ENCODE measurements at places on chromosomes 5 and 9.

DNA sequence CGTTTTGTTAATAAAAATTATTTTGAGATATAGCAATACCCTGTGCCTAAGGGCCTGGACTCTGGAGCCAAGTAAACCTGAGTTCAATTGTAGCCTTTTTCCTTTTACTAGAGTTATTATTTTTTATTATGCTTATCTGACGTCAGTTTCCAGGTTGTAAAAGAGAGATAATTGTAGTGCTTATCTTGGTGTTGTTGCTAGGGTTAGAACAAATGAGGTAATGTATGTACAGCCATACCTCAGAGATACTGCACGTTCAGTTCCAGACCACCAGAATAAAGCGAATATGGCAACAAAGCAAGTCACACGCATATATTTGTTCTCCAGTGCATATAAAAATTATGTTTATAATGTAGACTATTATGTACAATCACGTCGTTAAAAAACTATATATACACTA is 215.0 kb downstream of the VPS13A start:
- no peak for DNase-seq

DNA sequence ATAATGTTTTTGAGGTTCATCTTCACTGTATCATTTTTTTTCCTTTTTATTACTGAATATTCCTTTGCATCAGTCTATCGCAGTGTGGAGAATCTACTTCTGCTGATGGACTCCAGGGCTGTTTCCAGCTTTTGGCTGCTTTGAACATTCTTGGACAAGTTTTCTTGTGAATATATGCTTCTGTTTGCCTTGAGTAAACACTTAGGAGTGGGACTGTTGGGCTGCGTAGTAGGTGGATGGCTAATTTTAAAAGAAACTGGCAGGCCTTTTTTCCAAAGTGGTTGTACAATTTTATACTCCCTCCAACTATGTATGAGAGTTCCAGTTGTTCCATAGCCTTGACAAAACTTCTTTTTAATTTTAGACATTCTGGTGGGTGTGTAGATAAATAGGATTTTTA is 102.4 kb downstream of the WDR41 start:
- no peak for DNase-seq

GRCh38 chr9:111868475-111868874 is 28.1 kb upstream of the UGCG start:
- no peak for DNase-seq

- no peak for DNase-seq
Measured at GRCh38 chr5:61823781-61824180, 482.2 kb upstream of the KIF2A start.

GRCh38 chr9:24931894-24932293 is 386.2 kb upstream of the IZUMO3 start:
- DNase-seq: no peak

All from stimulated activated CD4-positive, alpha-beta T cell treated with anti-CD3 and anti-CD28 coated beads, Interleukin-4, amount 100 ng/mL, for 4 hours (primary cell).